ENCODE measurements at places on chromosomes 3 and 15.

- no peak for DNase-seq
These were observed 32.8 kb upstream of the CGNL1 start for GRCh38 chr15:57343498-57343897.

- DNase-seq, result no peak
These were observed 5.0 kb upstream of the HES1 start for GRCh38 chr3:194130807-194131589.

DNA sequence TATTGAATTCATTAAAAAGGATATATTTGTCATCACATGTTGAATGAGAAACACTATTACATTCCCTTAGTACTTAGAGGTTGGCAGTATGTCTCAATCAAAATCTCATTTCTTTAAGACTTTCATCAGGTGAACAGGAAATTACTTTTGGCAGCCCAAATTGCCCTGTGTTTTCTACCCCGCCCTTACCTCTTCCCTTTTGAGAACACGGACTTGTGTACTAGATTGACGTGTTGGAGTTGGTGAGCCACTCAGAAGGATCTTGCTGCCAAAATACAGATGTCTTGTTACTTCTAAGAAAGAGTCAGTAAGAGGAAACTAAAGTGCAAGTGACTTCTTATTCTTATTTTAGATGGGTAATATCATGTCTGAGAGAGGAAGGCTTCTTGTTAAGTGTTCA is 386.9 kb downstream of the FEZF2 start:
- no peak for DNase-seq

DNA sequence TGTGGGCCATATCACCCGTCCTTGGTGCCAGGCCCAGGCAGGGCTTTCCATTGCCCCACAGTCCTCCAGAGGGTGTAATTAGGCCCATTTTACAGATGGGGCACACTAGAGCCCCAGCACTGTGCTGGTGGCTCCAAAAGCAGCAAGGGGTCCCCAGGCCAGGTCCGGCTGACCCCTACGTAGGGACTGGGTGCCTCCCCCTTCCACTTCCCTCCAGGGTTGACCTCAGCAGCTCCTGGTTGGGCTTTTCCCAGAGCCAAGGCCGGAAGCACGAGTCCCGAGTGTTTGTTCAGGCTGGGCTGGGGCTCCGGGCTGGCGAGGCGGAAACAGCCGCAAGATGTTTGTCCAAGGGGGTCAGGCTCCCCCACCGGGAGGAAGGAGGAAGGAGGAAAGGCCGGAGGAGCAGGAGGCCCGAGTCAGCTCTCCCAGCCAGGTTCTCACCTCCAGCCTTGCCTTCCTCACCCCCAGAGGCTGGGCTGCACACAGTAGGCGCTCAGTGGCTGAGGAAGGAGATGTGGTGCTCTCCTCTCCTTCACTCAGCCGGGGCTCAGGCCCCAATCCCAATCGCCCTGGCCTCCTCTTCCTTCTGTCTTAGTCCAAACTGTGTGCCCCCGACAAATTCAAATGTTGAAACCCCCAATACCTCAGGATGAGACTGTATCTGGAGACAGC is 17.1 kb upstream of the PLXND1 start:
- no peak for DNase-seq

DNA sequence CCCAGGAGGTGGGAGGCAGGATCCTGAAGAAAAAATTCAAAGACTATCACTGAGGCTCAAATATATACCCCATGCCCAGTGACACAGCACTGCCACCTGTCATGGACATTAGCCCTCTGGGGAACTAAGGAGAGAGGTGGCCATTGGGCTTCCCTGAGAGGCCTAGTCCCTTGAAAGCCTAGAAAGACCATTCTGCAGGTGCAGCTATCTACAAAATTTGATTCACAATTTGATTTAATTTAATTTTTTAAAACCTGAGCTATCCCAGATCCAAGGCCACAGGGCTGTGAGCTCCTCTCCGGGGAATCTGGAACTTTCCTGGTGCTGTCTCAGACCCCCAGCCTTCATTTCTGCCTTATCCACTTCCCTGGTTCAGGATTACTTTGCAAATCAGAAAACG is 16.9 kb upstream of the KLHL24 start:
- no peak for DNase-seq

- DNase-seq, result no peak
These were observed 622.0 kb downstream of the PYDC2 start for GRCh38 chr3:192082730-192083660.

DNA sequence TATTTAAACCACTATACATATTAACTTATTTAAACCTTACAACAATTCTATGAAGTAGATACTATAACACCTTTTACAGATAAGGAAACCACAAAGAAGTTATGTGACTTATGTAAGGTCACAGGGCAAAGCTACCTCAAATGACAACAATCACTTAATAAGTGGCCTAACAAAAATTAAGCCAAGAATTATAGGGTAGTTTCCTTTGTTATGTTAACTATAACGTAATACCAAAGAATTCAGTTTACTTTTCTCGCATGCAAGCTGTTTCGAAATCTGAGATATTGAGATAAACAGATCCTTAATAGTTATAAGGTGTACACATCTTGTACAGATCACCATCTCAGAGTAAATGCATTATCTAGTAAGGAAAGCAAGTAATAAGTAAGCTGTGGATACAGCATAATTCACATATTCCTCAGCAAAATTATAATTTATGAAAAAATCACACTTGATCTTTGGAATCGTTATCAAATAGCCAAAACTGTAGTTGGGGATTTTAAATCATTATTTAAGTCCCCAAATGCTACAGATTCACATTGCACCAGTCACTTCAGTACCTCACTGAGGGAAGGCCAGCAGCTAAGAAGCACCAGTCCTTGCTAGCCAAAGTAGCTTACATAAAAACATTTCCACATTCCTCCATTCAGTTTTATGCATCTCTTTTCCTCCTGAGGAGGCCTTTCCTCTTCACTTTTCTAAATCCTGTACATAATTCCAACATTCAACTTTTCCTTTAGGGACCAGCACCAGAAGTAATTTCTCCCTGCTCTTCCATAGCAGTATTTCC is 226.8 kb downstream of the TBC1D5 start:
- no peak for DNase-seq

GRCh38 chr3:44612678-44613077 is 12.2 kb upstream of the ZNF197 start:
- no peak for DNase-seq

DNA sequence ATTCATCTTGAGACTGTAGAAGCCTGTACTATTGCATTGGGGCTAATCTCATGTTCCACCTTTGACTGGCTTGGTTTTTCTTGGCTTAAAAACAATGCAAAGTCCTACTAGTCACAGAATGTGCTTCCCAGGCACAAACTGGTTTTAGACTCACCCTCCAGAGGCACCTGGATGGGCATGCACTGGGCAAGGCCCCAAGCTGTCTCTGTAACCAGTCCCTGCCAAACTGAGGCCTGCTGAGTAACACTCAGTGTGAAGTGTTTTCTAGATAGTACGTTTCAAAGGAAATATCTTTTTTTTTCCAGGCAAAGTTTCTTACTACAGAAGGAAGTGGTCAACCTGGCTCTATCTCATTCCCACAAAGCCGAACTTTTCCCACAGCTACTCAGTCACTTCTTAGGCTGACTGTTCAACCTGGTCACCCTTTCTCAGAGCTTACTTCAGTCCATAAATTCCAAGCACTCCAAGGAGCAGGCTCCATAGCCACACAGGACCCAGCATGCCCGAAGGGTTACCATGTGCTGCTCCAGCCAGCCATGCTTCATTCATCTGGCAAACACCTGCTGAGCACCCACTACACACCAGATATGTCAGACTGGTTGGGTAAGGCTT is 57.4 kb downstream of the NPTN start:
- DNase-seq, result no peak

GRCh38 chr3:147297761-147298350 is 108.5 kb downstream of the ZIC4 start:
- DNase-seq, result no peak

DNA sequence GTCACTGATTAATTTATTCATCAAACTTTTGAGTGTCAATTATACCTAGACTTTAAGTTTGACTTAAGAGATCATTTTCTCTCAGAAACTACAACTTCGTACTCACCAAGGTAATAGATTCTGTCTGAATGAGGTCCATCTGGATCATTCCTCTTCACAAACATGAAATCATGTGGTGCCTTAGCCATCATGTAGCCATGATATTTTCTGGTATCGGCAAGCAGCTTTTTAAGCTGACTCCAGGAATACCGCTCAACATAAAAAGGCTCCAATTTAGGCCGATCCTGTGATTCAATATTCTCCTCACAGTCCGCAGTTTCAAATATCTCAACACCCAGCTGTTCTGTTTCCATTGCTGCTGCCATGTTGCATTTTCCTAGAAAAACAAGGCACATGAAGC is 5.3 kb downstream of the DPP8 start:
- DNase-seq, result no peak

GRCh38 chr15:56628893-56629532 is 104.3 kb downstream of the ZNF280D start:
- no peak for DNase-seq

DNA sequence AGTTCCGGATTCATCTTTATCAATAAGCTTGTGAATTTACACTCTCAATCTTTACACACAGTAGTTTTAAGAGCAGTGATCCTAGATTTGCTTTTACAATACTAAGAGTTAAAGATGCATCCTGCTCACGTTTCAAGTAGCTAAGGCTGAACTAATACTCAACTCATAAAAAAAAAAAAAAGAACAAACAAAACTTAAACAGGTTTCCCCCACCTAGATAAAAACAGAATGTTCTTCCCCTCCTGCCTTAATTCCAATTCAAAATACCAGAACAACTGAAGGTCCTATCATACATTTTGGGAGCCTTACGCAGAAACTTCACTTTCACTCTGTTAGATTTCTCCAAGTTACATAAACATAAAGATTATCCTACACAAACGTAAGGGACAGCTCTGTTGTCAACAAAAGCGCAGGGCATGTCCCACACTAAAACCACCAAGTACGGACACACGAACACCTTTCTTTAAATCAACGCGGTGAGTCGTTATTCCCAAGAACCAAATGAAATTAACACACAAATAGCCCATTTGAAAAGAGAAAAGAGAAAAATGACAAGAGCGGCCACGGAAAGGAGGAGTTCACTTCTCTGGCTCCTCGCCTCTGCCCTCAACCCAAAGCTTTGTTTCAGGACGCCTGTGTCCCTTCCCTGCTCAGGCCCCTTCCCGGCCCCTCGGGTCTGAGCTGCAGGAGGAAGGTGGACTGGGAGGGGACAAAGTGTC is 941 bp downstream of the CBLB start:
- no peak for DNase-seq

DNA sequence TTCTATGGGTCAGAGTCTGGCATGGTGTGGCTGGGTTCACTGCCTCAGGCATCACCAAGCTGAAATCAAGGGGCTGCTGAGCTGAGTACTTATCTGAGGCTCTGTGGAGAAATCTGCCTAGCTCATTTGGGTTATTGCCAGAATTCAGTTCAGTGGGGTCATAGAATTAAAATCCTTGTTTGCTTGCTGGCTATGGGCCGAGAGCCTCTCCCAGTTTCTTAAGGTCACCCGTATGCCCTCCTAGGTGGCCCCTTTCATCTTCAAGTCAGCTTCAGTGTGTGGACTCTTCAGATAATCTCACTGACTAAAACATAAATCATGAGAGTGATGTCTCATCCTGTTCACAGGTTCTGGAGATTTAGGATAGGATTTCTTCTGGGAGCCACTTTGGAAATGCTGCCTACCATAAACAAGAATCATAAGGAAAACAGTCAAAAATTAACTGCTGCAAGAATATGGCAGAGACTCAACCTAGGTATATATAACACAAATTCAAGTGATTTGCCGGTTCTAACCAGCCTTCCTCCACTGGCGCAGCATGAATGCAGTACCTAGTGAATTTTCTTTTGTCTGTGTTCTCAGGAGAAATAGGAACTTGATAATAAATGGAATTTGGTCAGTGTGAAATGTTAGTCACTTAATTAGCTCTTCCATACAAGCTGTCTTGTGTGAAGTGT is 5.3 kb downstream of the CP start:
- no peak for DNase-seq

- DNase-seq, result no peak
These were observed 64.4 kb upstream of the SNRPA1 start for GRCh38 chr15:101359365-101359947.

DNA sequence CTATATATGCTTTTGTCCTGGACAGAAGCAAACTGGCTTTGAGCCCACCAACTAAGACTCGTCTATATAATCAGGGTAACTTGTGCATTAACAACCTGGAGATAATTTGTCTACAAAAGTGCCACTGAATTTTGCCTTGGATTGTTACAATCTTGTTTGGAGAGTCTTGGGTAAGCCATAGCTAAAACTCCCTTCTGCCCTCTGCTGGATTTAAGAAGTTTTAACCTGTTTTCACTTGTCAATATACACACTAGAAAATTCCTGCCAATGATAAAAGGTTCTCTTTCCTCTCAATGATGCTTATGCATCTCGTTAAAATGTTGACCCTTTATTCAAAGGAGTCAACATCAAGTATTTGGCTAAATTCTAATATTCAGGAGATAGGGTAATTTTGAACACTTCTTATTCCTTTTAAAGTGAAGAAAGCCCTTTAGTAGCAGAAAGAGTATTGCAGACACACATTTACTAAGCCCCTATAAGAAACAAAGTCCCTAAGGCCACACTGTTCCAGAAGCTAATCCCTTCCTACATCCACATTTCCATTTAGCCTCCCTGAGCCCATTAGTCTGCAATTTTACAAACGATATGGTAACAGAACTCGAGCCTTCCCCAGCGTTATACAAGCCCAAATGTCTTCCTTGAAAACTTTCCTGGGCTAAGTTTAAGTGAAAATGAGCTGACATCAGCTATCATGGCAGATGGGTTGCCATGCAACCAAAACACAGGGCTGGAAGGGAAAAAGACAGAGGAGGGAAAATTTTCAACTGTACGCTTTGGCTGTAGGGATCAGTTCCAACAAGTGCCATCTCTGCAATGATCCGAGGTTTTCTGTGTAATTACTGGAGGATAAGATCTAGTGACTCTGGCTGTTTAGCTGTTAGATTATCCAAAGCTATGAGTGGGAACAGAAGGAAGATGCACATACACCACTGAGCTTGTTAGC is 75.9 kb upstream of the FGF12 start:
- no peak for DNase-seq

DNA sequence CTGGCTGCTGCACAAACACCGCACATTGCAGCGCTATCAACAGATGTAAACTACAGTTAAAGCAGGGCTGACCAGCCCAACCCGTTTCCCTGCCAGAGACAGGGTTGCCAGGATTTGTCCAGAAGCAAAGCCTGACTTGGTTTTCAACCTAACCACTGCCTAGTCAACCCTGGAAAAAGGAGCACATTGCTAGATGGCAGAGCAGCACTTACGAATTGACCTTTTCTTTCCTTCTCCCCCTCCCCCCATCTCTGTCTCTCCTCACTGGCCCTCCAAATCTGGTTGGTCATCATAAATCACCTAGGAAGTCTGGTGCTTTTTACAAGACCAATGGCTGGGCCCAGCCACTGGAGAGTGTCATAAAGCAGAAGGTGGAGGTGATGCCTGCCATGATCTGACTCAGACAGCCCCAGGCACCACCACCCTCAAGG is 51.3 kb downstream of the ABCC5 start:
- DNase-seq, result no peak

All from stimulated activated CD4-positive, alpha-beta T cell treated with anti-CD3 and anti-CD28 coated beads, Interleukin-1b, Interleukin-23, amount 100 ng/mL, for 24 hours (primary cell).